ENCODE measurements at places on chromosomes 3 and 15. TPM values are rescaled to one million over a fixed set of nuclear protein-coding genes. Genes with fewer than 3 reads are reported as not detected.

The GCNT3 gene
- 8.5 TPM for total RNA-seq

The MESP2 gene
- total RNA-seq = 2.5 TPM

The CELSR3 gene
- 0.87 TPM for total RNA-seq

The TMIE gene
- not detected for total RNA-seq

The GOLGA8R gene
- 0.22 TPM for total RNA-seq

The EFCC1 gene
- total RNA-seq = not detected

The ADAMTS17 gene
- total RNA-seq = 0.06 TPM

DNA sequence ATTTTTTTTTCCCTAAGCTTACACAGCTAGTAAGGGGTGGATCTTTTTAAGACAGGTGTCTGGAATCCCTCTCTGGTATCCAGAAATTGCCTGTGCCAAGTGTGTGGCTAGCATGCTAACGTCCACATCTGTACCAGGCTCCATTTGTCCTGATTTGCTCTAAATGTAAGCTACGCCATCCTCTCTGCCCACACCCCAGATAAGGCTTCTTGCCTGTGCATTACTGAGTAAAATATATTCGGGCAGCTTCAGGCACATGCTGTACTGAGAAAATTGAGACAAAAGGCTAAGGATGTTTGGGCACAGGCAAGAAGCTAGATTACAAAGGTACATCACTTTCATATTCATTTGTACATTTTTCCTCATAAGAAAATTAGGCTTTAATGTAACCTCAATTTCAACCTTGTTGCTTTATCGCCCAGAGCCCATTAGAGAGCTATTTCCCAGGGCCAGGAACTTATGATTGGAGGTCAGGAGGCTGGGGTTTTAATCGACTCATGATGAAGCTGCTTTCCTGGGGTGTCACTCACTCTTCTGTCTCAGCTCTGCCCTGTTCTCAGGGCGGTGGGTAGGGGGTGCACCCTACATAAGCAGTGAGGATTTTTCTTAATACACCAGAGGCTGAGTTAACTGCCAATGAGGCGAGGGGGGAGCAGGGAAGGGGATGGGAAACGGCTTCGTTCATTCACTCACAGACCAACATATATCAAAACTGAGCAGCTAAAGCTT, 106.3 kb downstream of the RORA start:
- no peak for DNase-seq

GRCh38 chr3:195762611-195763010, 41.8 kb downstream of the MUC20 start:
- no peak for DNase-seq

GRCh38 chr3:119571688-119572087, 7.6 kb upstream of the ADPRH start:
- DNase-seq = no peak

DNA sequence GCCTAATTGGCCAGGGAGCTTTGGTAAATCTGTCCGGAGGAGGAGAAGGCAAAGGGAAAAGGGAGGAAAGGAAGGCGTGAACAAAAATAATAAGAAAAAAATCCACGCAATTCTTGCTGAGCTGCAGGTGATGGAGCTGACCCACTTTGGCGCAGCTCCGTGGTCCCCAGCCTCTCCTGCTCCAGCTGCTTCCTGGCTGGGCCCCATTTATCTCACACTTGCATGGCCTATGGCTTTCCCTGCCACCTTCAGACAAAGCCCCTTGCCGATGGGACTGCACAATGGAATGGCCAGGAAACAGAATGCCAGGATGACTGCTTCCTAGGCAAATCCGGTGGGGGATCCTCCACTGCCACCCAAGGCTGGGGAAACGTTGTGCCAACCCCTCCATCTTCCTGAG, 6.9 kb downstream of the INSYN1 start:
- DNase-seq = no peak

DNA sequence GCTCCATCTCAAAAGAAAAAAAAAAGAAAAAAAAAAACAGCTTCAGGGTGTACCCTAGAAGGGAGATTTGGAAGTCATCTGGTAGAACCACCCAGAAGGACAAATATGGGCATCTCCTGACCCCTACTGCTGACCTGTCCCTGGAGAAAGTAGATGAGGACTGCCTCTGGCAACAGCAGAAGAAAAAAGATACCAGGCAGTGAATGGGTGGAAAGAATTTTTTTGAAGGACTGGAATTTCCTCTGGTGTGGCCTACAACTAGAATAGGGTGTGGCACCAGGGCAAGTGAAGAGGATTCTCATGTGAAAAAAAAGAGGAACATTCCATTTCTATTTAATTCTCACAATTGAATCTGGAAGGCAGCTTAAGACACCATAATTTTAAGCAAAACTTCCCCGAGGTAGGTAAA, 3.1 kb downstream of the ANXA2 start:
- no peak for DNase-seq

DNA sequence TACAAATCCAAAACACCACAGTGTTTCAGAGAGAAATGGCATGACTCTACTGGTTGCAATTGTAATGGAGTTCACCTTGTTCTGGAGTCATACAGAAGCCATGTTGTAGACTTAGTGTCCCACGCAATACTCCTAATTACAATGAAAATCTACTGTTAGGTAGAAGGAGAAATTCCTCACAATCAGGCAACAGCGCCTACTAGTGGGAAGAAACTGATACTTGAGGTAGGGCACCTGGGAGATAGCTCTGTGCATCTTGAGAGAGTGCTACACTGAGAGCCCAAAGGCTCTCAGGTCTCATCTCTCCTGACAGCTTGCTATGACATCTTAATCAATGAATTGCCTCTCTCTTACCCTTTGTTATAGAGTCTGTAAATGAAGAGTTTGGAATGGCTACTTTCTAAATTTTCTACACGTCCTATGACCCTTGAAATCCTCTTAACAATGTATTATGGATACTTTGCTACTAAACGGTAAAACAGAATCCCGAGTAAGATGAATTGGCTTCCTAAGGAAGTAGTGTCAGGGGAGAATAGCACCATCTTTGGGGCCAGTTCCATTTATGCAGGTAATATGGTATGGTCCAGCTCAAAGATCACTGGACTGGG, 422.7 kb upstream of the TPRG1 start:
- no peak for DNase-seq

GRCh38 chr15:58447271-58448010, 15.7 kb downstream of the LIPC start:
- no peak for DNase-seq

GRCh38 chr3:101458387-101458786, 54.6 kb downstream of the SENP7 start:
- DNase-seq = no peak

GRCh38 chr3:72661115-72661457, 187.2 kb downstream of the SHQ1 start:
- peak; percentile 45 for DNase-seq

DNA sequence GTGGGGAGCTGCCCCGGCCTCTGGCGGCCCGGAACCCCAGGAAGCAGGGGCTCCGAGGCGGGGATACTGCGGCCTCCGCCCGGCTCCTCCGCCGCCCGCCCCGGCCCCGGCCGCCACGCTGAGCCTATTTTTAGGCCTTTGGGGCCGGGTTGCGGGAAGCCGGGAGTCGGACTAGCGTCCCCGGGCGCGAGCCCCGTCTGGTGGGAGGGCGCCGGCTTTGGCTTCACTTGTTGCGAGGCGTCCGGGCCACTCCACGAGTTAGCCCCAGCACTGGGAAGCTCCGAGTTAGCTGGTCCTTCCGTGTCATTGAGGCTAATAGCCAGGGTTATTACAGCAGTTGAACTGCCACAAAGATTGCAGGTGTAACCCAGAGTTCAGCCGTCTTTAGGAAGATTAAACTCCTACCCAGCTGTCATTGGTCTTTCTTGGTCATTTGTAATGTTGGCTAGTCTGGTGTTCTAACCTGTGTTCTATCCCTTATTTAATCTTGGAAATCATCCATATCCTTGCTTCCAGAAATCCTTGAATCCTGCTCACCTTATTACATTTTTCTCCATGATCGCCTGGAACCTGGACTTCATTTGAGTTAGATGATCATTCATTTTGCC, 791 bp downstream of the GYG1 start:
- DNase-seq = no peak

DNA sequence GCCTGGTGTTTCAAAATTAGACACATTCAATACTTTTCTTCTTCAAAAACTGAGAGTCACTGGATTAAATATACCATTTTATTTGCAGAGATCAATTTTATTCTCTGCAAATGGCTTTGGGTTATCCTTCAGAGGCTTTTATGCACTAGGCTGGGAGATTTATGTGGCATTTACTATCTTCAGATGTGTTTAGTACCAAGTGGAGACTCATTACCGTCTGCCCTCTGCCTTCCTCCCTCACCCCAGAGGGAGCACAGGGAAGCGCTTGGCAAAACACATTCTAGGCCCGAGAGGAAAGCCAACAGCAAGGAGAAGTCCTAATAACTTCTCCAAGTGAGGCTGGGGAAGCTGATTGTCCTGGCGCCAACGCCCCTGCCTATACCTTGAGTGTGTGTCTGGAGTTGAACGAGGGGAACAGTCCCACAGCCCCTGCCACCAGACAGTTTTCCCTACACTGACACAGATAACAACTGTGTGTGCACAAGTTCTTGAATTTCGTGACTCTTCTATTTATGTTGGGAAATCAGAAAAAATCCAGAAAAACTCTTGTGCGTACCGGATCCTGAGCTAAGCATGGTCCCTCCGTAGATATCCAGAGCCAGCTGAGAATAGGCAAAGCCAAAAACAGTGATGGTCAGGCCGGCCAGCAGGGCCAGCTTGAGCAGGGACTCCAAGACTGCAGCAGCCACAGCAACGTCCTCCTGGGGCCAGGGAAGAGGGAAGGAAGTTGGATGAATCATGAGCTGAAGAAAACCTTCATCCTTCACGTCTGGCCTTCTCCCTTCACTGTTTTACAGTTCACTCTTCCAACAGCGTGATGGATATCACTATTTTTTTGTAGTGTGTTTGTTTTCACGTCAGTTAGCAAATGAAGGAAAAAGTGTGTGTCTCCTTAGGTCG, 26.6 kb downstream of the RFT1 start:
- DNase-seq = no peak

DNA sequence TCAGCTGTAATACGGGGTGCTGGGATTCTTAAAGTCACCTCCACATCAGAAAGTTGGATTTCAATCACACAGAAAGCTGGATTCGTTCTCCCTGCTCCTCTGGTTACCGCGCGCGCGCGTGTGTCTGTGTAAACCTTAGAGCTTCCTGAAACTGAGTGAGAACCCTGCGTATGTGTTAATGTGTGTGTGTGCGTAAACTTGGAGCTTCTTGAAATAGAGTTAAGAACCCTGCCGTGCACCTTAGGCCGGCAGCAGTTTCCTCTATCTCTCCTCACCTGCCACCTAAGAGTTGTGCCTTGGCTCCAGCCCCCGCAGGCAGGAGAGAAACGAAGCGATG, 531 bp downstream of the LZTFL1 start:
- DNase-seq = no peak

- DNase-seq = no peak
These were observed 6.4 kb downstream of the PLEKHO2 start for GRCh38 chr15:64847876-64848716.

DNA sequence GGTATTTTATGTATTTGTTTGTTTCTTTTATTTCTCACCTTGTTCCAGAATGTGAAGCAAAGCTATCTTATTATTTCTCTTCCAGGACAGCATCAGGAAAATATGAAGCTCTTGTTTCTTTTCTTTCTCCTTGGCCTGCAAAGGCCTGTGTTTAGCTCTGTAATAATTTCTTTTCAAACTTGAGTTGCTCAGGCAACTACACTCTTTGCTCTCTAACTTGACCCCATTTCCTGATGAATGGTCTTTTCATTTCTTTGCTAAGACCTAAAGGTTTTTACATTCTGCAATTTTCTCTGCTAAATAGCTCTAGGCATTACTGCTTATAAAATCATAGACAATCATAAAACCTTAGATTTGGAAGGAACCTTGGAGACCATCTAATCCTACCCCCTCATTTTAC, 26.2 kb upstream of the ZNF770 start:
- no peak for DNase-seq

GRCh38 chr3:4850928-4851265, 128.3 kb upstream of the BHLHE40 start:
- DNase-seq = no peak

- DNase-seq = no peak
These were observed 76.4 kb downstream of the CHRNA7 start for GRCh38 chr15:32106401-32107381.

- no peak for DNase-seq
These were observed 90.2 kb downstream of the RTP4 start for GRCh38 chr3:187458383-187458782.

- DNase-seq = no peak
These were observed 63.6 kb upstream of the SNTN start for GRCh38 chr3:63588895-63589294.

DNA sequence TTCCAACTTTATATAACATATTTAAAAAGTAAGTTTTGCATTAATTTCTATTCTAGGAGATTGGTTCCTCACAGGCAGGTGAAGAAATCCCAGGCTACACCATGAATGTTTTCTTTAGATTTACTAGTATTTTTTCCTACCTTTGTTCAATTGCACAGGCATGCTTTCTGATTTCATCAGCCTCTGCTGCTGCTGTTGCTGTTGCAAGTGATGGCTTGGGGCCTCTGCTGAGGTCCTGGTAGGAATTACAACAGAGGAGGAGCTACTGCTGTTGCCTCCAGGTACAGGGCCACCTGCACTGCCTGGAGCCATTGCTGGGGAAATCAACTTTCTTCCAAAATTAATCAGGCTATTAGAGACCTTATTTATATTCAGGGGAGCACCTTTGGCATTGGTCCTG, 353.3 kb downstream of the PLCL2 start:
- DNase-seq = no peak

GRCh38 chr3:139774560-139775302, 97.0 kb upstream of the NMNAT3 start:
- DNase-seq = no peak

DNA sequence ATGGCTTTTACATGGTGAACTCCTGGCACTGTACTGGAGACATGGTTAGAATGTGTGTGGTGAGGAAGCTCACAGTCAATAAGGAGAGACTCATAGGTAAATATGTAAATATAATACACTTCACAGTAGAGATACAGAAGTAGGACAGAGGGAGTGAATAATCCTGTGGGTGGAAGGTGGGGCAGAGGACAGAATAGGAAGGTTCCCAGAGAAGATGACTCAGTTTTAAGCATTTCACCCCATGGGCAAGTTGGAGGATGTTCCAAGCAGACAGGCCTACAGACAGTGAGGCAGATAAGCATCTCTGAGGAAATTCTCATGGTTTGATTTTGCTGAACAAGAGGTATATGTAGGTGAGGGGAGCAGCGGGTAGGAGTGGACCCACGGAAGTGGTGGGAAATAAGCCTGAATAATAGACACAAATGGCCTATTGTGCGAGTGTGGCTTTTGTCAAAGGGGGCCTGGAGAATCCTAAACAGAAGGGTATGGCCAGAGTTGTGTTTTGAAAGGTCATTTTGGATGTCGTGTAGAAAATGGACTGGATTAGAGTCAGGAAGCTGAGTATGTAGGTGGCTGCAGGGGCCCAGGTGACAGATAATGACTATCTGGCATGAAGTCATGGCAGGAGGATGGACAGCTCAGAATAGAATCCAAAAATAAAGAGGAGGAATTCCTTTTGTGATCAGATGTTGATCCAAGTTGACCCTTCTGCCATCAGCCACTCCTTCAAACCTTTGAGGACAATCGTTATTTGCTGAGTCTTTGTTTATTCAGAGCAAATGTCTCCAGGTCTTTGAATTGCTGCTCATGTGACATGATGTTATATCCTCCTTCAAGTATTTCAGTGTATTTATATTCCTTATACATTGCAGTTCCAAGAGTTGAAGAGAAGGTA, 97.3 kb upstream of the THRB start:
- DNase-seq = no peak

- DNase-seq = no peak
These were observed 15.5 kb downstream of the KLF15 start for GRCh38 chr3:126341755-126342150.

- peak; percentile 2 for DNase-seq
These were observed 730.2 kb downstream of the TUSC7 start for GRCh38 chr3:117439812-117440211.

Measured in epithelial cell of proximal tubule (primary cell).